NCI-H1436 (cell line): ENCODE measurements at places on chromosomes 2 and 18.

- DNase-seq, result no peak
Measured at GRCh38 chr2:96668771-96669170, 26.2 kb downstream of the FER1L5 start.

- no peak for DNase-seq
Measured at GRCh38 chr2:191631754-191632153, 46.2 kb upstream of the NABP1 start.

GRCh38 chr18:59918320-59918755, 18.5 kb downstream of the PMAIP1 start:
- peak; percentile 62 for DNase-seq

DNA sequence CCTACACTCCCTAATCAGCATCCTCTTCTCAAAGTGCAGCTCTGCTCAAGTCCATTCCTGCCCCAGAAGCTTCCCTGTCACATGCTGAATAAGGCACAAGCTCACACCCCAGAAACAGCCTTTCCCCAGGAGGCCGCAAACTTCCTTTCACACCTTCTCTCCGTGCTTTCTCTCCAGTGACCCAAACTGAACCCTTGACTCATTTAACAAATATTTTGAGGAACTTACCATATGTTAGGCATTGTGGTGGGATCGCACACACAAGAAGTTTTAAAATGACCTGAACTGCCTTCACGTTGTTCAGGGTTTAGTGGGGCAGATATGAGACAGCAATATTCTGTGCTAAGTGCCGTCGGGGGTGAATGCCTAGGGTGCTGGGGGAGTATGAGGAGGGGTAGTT, 161.3 kb downstream of the INSIG2 start:
- no peak for DNase-seq

DNA sequence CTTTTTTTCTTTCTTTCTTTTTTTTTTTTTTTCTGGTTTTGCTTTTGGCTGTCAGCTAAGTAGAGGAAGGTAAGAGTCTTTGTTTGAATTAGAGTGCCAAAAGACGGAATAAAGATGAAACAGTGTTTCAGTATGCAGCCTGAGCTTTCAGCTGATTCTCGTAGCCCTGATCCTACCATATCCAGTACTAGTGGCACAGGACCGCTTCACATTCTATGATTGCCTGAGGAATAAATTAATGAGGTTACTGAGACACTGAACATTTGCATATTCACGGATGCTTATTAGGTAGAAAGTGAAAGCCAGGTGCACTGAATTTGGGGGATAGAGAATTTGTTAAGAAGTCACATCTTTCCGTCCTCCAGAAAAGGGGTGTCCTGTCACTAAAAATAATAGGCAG, 421.5 kb upstream of the POU3F3 start:
- no peak for DNase-seq

- peak; percentile 74 for DNase-seq
Measured at GRCh38 chr2:10434886-10435819, 13.0 kb downstream of the ODC1 start.

- DNase-seq, result no peak
Measured at GRCh38 chr2:166485558-166486178, 8.4 kb downstream of the SCN7A start.

DNA sequence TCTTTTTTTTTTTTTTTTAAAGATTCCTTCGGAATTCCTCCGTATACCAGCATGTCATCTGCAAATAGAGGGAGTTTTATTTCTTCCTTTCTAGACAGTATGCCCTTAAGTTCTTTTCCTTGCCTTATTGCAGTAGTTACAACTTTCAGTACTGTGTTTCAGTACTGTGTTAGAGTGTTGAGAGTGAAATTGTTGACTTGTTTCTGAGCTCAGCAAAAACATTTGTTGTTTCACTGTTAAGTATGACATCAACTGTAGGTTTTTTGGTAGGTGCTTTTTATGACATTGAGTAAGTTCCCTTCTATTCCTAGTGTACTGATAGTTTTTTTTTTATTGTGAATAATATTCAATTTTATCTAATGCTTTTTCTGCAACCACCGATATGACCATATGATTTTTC, 43.9 kb downstream of the ACVR2A start:
- DNase-seq, result no peak

DNA sequence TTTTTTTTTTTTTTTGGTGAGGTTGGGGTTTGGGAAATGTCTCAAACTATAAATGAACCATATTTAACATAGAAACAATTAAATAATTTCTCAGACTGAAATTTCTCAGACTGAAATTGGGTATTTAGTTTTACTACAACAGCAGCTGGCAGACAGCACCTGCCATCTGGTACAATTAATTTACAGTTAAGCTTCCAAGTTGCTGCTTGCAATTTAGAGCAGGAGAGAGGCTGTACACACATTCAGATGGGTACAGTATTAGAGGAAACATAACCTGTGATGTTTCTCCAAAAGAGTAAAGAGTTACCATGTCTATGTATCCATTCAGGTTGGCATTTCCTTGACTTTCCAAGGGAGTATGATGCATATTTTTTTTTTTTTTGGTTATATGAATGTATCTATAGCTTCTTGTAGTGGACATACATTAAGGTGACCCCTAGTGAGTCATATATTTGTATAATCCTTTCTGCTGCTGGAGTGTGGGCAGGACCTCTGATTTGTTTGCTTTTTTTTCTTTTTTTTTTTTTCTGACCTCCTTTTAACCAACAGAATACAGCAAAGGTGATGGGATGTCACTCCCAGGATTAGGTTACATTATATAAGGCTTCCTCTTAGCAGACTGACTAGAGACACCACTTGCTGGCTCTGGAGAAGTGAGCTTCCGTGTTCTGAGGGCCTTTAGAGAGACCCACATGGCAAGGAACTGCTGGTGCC, 201.7 kb downstream of the PTH2R start:
- peak; percentile 40 for DNase-seq

- no peak for DNase-seq
Measured at GRCh38 chr2:181058378-181059269, 78.2 kb downstream of the UBE2E3 start.

- DNase-seq, result no peak
Measured at GRCh38 chr2:11013196-11013595, 101.5 kb downstream of the KCNF1 start.

DNA sequence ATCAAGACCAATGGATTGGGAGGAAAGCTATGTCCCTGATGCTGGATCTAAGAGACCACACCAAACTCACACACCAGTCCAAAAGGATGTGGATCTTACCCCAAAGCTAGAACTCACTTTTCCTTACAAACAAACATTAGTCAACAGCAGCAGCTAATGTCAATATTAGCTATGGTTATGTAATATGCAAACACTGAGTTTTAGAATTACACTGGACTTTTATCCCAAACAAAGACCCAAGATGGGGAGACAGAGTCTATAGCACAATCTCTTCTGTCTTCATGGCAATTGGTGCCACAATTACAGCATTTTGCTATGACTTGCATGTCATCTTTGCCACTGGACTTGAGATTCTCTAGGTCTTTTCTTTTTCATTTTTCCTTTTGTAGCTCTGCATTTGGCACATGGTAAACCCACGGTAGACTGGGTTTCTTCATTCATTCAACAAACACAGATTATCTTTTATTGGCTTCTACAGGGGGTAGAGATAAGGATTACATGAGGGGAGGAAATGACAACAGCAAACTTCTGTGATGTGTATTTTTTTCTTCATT, 59.0 kb downstream of the SPRED2 start:
- no peak for DNase-seq

GRCh38 chr18:61531182-61531581, 198.0 kb downstream of the CDH20 start:
- no peak for DNase-seq

DNA sequence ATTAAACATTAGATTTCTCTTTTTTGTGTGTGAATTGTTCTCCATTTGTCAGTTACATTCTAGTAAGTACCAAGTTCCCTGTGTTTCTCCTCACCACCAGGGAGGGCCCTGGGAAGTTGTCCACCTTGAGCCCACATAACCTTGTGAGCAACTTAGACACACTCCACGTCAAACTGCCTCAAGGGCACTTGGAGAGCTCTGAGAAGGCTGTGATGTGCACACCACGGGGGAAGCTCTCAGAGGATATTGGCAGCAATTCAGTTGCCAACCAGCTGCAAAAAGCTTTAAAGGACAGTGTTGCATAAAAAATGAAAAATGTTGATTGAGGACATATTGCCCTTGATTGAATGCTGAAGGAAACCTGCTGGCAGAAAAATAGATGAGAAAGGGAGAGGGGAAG, 743.6 kb downstream of the RNF144A start:
- no peak for DNase-seq

- DNase-seq, result no peak
Measured at GRCh38 chr2:207505171-207505570, 24.6 kb upstream of the CREB1 start.

DNA sequence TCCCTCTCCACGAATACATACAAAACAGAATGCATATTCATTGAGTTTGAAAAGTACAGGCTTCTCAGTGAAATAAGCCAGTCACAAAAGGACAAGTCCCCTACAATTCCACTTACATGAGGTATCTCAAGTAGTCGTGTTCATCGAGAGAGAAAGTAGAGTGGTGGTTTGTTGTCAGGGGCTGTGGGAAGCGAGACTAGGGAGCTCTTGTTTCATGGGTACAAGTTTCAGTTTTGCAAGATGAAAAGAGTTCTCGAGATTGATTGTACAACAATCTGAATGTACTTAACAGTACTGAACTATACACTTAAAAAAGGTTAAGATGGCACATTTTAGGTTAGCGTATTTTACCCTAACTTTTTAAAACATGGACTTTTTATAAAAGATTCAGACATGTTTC, 71.5 kb upstream of the TTC39C start:
- no peak for DNase-seq

GRCh38 chr2:230928701-230929380, 3.8 kb upstream of the GPR55 start:
- no peak for DNase-seq

DNA sequence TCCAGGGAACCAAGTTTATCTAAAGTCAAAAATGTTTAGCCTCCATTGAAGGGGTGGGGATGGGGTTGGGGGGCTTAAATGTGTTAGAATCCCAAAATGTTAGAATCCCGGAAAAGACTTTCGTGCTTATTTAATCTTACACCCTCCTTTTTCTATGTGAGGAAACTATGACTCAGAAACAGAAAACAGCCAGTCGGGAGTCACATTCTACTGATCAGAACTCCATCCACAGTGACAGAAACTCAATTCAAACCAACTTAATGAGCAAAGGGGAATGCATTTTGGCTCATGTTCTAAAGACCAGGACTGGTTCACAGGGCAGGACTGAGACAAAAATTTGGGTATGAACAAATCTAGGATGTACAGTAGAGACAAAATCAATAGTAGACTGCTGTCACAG, 31.9 kb upstream of the AFTPH start:
- DNase-seq, result no peak

- DNase-seq, result no peak
Measured at GRCh38 chr2:136257893-136258292, 139.9 kb upstream of the CXCR4 start.

DNA sequence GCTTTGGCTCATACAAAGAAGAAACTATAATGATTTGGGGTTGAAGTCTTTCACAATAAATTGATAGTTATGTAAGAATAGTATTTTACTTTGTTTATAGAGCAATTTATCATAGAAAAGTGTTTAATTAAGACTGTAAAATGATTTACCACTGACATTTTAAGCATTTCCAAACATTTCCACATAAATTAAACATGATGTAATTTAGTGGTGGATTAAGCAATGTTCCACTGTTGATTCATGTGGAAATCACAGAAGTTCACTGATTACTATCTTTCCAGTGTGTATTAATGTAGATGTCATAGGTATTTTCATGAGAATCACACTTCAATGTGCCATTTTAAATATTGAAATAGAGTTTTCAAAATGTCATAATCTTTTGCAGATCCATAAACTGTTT, 40.1 kb upstream of the GRB14 start:
- DNase-seq, result no peak

- DNase-seq, result no peak
Measured at GRCh38 chr2:149800624-149801542, 213.3 kb upstream of the MMADHC start.

- DNase-seq, result no peak
Measured at GRCh38 chr2:20186078-20186854, 38.7 kb downstream of the SDC1 start.

GRCh38 chr2:65453916-65454315, 21.5 kb upstream of the SPRED2 start:
- no peak for DNase-seq

- DNase-seq, result no peak
Measured at GRCh38 chr2:180048251-180048650, 41.2 kb upstream of the CWC22 start.

- no peak for DNase-seq
Measured at GRCh38 chr2:180872255-180872654, 108.2 kb upstream of the UBE2E3 start.
